AG08396 (cell line): ENCODE measurements at places on chromosomes 7 and 10.

DNA sequence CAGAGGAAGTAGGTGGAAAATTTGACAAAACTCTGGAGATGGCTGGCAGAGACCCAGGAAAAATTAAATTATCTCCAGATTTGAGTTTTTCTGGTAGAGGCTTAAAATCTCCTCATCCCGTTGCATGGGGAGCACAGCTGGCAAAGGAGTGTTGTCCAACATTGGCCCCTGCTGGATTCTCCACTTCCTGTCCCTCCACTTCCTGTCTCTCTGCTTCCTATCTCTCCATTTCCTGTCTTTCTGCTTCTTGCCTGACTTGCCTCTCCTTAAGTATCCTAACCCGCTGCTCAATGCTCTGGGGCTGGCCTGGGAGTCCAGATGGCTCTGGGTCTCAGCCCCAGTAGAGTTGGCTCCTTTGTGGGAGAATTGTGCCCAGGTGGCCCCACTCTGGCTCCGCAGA lies 65.8 kb upstream of the EMX2 start:
- DNase-seq, result no peak

GRCh38 chr10:49559476-49559875 lies 20.6 kb upstream of the ERCC6 start:
- DNase-seq, result no peak

DNA sequence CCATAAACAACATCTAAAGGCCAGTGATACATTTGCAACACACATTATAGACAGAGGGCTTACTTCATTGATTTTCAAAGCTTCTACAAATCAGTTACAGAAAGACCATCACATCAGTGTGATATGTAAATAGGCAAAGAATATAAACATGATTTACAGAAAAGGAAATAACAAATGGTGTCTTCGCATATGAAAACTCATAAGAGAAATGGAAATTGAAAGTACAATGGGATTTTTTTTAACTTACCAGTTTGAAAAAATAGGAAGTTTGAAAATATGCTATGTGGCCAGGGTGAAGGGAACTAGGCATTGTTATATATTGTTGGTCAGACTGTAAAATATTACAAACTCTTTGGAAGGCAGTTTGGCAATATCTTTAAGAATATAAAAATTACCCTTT lies 27.3 kb downstream of the SEC23IP start:
- DNase-seq, result no peak

DNA sequence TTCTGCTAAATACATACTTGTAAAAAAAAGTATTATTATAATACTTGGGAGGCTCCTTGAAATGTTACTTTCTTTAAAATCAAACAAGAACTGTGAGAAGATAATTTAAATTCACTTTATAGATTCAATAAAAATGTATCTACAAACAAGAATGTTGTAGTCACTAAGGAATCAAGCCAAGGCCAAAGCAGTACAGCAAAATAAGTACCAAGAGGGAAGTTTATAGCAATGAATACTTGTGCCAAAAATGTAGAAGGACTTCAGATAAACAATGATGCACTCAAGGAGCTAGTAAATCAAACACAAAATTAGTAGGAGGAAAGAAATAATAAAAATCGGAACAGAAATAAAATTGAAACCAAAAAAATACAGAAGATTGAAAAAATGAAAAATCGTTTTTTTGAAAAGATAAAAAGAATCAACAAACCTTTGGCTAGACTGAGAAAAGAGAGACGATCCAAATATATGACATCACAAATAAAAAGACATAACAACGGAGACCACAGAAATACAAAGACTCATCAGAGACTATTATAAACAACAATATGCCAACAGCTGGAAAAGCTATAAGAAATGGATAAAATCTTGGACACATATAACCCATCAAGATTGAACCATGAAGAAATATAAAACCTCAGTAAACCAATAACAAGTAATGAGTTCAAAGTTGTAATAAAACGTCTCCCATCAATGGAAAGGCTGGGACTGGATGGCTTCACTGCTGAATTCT lies 286.0 kb upstream of the TMEM229A start:
- DNase-seq, result no peak

GRCh38 chr7:95840953-95841950 lies 68.9 kb downstream of the DYNC1I1 start:
- DNase-seq, result no peak
